A549 (cell line): ENCODE measurements at places on chromosomes 11 and 22.

GRCh38 chr11:117820071-117820470 lies 4.5 kb downstream of the FXYD2 start:
- no peak for DNase-seq

GRCh38 chr11:2827792-2828191 lies 57.8 kb downstream of the CDKN1C start:
- DNase-seq = no peak

DNA sequence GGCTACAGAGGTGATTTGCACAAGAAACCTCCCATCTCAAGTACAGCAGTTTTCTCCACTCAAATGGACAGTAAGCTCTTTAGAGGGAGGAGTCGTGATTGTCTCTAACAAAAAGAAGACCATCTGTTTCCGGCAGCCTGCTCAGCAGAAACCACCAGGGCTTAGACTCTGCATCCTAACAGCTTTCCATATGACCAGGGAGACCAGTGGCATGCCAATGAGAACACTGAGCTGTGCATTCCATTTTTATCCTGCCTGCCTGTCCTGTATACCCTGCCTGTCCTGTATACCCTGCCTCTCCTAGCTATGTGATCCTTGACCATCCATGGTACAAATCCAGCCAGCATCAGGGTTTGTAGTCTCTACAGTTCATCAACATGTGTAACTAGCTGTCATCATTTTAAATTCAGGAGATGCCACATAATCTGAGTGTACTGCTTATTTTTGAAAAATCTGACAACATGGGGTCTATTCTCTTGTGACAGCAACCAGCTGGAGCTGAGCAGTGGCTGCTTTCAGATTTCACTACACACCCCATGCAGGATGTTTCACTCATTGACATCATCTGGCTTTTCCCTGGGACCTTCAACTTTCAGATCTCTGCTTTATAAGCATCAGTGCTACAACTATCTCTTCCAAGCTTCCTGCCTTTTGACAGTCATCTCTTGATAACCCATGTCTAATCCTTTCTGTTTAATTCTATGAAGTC lies 50.5 kb upstream of the POU2AF2 start:
- no peak for DNase-seq

- peak; percentile 66 for DNase-seq
Observed at GRCh38 chr11:9459667-9460321, 1.0 kb upstream of the ZNF143 start.

DNA sequence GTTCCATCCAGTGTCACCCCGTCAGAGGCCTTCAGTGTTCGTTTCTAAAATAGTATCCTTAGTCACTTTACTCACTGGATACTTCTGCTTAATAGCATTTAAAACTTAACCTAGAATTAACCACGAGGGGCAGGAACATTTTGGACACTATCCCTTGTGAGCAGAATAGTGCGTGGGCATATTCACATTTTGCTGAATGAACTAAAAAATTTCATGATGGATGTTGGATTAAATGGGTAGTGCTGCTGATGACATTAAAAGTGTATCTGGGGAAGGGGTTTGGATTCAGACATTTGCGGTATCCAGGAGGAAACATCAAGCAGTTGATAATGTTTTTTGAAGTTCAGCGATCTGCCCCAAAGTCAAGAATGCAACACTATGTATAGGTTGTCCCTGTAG lies 750 bp upstream of the NAT10 start:
- no peak for DNase-seq

DNA sequence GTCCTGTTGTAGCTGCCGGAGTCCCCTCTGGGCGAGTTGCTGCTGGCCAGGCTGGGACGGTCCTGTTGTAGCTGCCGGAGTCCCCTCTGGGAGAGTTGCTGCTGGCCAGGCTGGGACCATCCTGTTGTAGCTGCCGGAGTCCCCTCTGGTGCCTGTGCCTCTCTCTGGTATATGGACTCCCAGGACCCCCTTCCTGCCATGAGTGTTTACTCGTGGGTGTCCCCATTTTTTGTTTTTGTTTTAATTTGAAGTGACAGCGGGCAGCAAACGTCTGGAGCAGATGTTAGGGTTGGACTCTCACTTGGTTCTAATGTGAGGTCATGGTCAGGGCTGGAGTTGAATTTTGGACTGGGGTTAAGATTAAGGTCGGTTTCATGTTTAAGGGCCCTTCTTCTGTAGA lies 14.2 kb downstream of the SHANK3 start:
- no peak for DNase-seq

- DNase-seq = no peak
Observed at GRCh38 chr11:45158210-45158731, 11.8 kb downstream of the PRDM11 start.

DNA sequence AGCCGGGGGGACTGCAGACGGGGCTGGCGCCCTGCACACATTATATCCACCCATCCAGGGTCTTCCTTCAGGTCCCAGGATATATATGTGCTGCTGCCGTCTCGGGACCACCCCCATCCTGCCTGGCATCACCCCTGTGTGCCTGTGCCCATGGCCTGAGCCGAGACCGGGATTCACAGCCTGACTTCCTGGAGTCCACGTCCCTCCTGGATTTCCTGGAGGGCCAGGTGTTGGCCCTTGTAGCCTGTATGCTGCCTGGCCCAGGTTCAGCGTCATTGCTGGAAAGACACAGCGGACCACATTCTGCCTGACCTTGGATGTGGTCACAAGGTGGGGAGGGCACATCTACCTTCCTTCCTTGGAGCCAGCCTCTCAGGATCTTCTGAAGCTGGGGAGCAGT lies 551.1 kb downstream of the BRD1 start:
- DNase-seq = no peak

DNA sequence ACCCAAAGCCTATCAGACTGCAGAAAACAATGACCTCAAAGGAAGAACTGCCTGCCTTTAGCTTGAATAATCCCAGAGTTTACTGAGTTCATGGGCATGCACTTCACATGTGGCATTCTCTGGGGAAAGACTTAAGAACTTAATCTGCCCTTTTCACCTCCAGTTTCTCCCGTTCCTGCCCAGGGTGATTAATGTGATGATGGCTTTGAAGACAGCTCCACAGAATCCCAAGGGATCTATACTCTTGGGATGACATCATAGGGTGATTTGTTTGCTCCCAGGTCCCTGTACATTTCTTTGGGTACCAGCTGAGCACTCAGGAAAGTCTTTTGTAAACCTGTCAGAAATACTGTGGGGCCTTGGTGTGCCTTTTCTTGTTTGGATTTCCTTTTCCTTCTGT lies 14.0 kb downstream of the FJX1 start:
- no peak for DNase-seq

DNA sequence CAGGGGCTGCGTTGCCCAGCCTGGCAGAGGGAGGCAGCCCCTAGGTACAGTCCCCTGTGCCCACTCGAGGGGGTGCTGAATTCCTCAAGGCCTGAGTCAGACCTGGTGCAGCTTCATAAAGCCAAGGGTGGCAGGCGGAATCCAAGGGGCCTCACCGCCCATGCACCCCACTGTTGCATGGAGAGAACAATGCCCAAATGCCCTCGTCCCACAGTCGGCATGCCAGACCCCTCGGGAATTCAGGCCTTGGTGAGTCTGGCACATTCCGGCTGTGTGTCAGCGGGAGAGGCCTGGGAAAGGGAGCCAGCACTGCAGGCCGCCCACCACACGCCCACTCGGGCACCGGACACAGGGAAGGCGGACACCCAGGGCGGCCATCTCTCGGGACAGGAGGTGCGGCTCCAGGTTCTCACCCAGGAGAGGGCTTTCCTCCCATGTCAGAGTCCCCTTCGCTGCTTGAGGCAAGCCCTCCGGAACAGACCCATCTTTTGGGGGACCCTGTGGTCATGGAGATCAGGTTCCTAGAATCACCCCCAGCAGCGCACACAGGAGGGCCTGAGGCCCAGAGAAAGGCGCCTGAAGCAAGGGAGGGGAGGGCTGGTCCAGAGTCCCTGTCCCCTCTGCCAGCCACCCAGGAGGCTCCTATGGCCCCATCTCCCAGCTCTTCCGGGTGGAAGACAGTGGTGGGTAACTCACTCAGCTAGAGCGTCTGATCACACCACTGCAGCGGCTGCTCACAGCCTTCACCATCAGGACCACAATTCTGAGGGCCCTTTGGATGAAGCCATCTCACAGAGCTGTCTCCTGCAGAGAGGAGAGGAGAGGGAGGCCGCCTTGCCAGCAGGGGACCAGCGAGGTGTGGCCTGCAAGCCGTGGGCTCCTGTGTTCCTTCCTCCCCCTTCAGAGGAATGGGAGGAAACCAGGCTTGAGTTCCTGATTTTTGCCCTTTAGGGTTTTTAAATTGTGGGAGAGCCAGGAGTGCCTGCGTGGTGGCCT lies 31.6 kb upstream of the KCNQ1OT1 start:
- DNase-seq = no peak

DNA sequence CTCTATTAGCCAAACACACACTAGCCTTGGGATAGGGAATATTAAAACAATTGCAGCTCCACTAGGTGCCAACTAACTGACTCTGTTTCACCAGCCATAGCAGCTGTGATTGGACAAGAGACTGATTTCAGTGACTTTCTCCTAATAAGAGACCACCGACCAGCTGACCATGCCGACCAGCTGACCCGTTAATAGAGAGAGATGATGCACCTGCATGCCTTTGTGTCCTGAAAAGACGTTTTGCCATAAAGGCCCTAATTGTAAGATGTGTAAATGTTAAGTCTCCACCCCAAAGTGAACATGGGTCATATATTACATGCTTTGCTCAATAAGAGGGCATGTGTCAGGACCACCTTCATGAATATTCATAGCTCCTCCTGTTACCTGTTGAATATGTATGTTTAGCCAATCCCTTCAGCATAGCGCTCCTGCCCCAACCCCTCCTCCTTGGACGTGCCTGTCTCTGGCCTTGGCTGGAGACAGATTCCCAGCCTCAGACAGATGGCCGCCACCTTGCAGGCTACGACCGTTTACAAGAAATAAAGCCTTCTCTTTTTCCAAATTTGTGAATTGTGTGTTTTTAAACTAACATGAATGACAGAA lies 1.3 kb upstream of the NADSYN1 start:
- no peak for DNase-seq

GRCh38 chr22:43846966-43847365 lies 15.3 kb downstream of the SULT4A1 start:
- DNase-seq = no peak

DNA sequence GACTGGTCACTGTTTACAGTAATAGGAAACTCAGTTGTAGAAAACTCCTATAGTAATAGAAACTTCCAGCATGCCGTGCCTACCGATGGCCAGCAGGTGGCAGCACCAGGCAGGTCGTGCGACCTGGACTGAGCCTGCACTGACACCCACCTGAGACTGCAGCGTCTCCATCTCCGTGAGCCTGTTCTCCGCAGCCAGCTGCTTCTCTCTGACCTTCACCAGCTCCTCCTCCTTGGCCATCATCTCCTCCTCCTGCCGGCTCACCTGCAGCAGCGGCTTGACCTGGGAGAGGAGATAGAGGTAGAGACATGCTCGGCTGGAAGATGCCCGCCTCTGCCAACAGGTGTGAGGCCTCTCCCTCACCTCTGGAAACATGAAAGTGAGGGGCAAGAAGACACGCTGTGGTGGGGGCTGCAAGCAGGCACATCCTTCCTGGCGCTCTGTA lies 48.5 kb downstream of the APOL1 start:
- peak; percentile 28 for DNase-seq

GRCh38 chr22:40198733-40199132 lies 21.0 kb downstream of the TNRC6B start:
- no peak for DNase-seq

GRCh38 chr22:35782504-35782903 lies 64.8 kb downstream of the APOL5 start:
- DNase-seq = no peak

- no peak for DNase-seq
Observed at GRCh38 chr11:108565653-108566052, 27.9 kb downstream of the EXPH5 start.

DNA sequence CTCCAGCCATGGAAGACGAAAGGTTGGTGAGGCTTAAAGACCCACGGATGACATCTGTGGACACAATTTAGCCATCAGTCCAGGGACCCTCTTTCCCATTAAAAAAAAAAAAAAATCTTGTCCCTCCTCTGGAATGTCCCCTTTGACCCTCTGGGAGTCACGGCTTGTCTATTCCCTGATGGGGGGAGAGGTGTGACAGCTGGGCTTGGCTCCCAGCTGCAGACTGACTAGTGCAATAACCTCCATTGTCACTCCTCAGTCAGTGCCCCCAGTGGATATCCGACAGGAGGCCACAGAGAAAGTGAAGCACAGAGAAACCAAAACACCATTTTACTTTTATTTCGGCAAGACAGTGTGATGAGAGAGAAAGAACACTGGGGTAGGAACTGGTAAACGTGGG lies 2.7 kb upstream of the VSIG2 start:
- DNase-seq = no peak

GRCh38 chr11:105953886-105954285 lies 68.2 kb downstream of the MSANTD4 start:
- DNase-seq = no peak

GRCh38 chr11:66362481-66363147 lies 8.9 kb downstream of the SLC29A2 start:
- no peak for DNase-seq

GRCh38 chr22:36369004-36369921 lies 18.5 kb downstream of the MYH9 start:
- DNase-seq = no peak

DNA sequence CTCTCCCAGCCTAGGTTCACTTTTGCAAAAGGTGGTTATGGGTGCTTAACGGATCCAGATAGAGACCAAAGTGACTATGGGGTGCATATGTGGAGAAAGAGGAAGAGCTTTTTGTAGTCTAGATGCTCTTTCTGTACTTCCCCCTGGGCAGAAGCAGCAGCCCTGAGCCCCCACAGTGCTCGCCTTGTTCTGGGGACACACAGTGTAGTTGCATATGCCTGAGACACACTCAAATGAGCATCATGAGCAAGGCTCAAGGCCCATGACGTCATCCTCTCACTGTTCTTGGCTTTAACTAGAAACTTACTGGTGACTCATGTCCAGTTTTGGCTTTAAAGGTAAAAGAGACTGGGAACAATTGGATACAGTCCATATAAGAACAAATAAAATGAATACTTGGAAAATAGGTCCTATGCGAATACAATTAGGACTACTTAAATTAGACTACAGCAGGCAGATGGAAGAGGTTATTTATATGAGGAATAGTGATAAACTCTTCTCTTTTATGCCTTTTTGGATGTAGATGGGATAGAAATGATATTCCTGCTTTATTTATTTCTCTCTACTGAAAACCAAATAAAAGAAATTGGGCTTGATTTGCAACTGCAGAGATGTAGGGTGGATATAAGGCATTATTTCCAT lies 20.1 kb upstream of the PEX26 start:
- peak; percentile 85 for DNase-seq

- DNase-seq = no peak
Observed at GRCh38 chr22:31150615-31151014, 9.4 kb upstream of the RNF185 start.

GRCh38 chr11:62030071-62030684 lies 62.7 kb upstream of the FTH1 start:
- DNase-seq = no peak

DNA sequence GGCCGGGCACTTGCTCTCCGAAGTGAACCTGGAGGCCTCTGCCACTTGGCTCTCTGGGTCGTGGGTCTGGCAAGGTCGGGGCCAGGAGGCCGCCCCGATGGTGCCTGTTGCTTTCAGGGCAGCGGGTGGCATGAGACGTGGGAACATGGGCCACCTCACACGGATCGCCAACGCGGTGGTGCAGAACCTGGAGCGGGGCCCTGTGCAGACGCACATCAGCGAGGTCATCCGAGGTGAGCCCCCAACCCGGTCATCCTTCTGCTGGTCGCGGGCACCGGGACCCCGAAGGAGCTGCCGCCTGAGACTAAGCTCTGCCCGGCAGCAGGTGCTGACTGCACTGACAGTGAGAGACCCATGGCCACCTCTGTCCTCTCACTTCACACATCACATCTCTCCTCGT lies 40.0 kb downstream of the SBF1 start:
- no peak for DNase-seq

GRCh38 chr22:47795477-47796127 lies 1033.2 kb downstream of the TBC1D22A start:
- DNase-seq = no peak

GRCh38 chr22:26398741-26399153 lies 30.3 kb upstream of the ASPHD2 start:
- DNase-seq = peak; percentile 60
